Activated CD4-positive, alpha-beta T cell treated with anti-CD3 and anti-CD28 coated beads, Interleukin-2, amount 50 U/mL, for 24 hours (primary cell): ENCODE measurements at places on chromosomes 1 and 21.
A peak's percentile ranks its signal among the peaks of the same experiment; 100 is the strongest.

- DNase-seq: no peak
Observed at GRCh38 chr1:12416101-12416500, 186.3 kb downstream of the VPS13D start.

GRCh38 chr1:6131561-6131960, 48.6 kb downstream of the CHD5 start:
- DNase-seq: no peak

- no peak for DNase-seq
Observed at GRCh38 chr1:228420968-228421826, 4.5 kb upstream of the TRIM17 start.

DNA sequence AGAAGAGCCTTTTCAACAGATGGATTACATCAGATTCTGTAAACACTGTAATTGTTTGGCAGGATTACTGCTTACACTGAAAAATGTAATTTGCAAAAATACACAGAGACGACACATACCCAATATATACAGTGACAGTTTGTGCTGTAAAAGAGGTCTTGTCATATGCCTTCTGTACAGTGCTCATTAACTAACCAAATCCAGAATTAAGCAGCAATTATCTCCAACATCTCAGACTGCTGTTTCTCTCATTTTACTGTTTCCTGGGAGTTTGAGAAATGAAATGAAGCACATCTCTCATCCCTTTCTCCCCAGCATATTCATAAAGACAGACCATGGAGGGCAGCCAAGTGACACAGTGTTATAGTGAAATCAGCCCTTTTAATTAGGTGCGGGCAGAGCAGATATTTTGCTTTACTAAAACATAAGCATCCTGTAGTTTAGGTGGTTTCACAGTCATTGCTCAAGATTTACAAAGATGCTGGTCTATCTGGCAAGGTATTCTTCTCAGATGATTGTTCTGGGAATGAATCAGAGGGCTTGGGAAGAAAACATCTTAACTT, 618.4 kb upstream of the USP24 start:
- no peak for DNase-seq

- no peak for DNase-seq
Observed at GRCh38 chr1:184031409-184032107, 6.0 kb downstream of the COLGALT2 start.

DNA sequence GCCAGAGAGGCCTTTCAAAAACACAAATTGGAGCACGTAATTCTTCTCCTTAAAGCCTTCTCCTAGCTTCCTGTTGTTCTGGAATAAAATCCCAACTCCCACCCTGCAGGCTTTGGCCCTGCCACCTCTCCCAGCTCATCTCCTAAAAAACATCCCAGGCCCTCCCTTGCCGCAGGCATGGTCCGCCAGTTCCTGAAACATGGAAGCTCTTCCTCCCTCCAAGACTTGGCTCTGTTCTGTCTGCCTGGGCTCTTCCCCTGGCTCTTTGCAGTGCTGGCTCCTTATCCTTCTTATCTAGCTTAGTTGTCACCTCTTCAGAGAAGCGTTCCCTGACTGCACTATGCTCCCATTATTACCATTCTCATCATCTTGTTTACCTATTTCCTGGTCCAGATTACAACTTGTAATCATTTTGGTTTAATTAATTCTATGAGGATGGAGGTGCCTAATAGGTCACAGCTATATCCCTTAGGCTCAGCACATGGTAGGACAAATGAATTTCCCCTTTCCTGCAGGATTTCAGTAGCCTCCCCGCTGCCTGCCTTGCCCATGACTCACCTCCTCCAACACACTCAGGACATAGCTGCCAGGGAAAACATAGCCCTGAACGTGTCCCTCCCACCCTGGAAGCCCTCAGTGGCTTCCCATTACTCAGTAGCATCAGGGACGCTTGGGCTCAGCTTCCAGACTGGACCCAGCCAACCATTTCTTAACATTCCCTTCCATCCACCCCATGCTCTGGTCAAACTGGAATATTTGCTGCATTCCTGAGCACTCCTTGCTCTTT, 15.7 kb upstream of the IGSF21 start:
- no peak for DNase-seq

DNA sequence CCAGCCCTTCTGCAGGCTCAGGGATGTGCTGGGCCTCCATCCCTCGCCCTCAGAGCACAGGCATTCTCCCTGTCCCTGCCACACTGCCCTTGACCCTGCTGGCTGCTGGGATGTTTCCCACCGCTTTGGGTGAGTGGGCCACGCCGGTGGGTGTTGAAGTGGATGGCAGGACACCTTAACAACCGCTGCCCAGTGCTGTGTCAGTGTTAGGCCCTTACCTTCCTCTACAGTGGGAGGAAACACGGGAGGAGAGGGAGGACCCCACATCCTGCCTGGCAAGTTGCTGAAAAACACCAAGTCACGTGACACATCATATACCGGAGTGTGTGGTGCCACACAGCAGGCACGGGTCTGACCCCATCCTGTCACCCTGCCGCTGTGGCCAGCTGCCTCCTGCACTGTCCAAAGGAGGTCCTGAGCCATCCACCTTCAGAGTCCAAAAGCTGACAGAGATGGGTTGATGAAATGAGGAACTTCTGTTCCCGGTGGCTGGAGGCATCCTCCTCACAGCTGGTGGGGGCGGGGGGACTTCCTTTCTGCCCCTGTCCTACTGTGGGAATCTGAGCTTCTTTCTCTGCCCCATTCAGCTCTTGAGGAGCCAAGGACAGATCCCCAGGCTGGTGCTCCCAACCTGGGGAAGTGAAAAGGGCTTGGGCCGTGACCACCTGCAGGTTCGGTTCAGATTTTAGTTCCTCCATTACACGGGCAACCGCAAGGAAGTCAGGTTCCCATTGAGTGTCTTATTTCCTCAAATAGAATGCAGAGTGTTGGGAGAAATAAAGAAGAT, 3.2 kb upstream of the THEMIS2 start:
- peak; percentile 52 for DNase-seq

DNA sequence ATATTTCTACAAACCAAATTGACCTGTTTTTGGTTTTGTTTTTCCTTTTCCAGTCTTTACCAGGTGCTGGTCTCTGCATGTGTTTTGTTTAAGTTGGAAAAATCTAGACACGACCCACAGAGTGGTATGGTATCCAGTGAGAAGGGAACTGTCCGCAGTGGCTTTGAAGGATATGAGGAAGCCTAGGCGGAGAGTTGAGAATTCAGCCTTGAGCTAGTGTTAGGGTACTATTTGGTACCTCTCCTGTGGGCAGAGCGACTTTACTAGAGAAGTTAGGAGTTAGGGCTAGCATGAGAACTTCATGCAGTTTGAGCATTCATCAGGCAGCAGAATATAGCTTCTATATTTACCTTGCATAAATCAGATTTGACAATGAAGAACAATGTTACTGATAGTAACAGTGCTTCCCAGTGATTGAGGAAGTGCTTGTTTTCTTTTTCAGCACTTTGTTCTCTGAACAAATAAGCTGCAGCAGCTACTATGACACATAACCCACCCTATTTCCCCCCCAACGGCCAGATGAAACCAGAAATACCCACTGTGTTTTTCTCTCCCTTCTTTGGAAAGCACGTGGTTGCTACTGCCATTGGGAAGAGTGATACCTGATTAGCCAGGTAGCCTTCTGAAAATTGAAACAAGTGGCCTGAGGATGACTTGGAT, 19.0 kb downstream of the MRPS6 start:
- DNase-seq: no peak

- no peak for DNase-seq
Observed at GRCh38 chr1:78716186-78716585, 66.6 kb downstream of the IFI44 start.

GRCh38 chr1:177615251-177615650, 354.6 kb downstream of the SEC16B start:
- DNase-seq: no peak

DNA sequence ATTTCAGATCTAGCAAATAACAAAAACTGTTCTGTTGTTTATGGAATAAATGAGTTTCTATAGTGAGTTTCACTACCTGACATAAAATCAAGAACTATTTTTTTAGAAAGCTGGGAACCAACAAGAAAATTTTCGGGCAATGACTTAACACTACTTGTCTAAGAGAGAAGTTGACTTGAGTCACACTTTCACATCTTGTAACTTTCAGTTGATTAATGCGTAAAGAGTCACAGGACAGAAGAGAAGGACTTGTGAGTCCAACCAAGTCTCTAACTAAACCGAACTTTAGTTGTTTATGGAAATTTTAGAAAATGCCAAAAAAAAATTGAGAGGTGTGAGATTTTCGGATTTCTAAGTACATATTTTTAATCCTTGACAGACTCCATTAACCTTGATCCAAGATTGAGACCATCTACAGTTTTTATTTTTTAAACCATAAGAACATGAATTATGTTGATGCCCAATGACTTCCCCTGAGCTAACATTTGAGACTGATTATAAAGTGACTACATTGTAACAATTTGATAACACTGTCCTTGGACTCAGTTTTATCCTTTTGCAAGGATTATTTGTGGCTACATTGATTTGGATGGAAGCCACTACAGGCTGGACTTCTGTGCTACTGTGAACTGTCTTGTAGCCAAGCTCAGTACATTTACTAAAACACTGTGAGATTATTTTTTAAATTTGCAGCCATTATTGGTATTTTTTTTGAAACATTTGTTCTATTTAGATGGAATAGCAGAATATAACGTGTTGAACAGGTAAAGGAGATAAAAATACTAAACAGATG, 284.0 kb downstream of the PTPRC start:
- DNase-seq: no peak

DNA sequence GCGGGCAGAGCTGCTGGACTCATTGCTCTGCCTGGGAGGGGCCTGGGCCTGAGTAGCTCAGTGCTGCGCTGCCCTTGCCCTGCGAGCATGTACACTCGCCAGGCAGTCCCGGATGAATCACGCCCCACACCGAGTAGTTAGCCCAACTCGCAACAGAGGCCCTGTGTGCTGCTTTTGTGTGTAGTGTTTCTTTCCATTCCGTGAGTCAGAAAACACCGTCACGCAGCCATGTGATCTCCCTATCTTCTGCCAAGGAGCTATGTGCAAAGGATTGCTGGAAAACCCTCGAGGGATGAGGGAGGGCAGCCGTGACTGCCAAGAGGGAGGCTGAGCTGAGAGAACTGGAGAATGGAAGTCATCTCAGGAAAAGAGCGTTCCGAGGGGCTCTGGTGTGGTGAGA, 37.3 kb downstream of the NENF start:
- no peak for DNase-seq

- DNase-seq: no peak
Observed at GRCh38 chr1:152519851-152520250, 5.6 kb downstream of the CRCT1 start.

GRCh38 chr1:98490099-98490498, 171.4 kb upstream of the SNX7 start:
- DNase-seq: no peak

GRCh38 chr21:27047283-27047657, 80.4 kb upstream of the ADAMTS5 start:
- no peak for DNase-seq

DNA sequence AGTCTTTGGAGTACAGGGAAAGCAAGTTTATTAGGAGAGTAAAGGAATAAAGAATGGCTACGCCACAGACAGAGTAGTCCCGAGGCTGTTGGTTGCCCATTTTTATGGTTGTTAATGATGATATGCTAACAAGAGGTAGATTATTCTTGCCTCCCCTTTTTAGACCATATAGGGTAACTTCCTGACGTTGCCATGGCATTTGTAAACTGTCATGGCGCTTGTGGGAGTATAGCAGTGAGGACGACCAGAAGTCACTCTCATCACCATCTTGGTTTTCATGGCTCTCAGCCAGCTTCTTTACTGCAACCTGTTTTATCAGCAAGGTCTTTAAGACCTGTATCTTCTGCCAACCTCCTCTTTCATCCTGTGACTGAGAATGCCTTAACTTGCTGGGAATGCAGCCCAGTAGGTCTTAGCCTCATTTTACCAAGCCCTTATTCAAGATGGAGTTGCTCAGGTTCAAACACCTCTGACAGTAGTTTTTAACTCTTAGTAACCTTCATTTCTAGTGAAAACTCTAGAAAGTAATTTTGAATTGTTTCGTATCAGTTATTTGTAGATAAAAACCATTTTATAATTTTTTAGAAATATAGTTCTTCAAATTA, 26.2 kb downstream of the TCP10L start:
- no peak for DNase-seq

- no peak for DNase-seq
Observed at GRCh38 chr1:65896721-65897120, 104.0 kb downstream of the PDE4B start.

DNA sequence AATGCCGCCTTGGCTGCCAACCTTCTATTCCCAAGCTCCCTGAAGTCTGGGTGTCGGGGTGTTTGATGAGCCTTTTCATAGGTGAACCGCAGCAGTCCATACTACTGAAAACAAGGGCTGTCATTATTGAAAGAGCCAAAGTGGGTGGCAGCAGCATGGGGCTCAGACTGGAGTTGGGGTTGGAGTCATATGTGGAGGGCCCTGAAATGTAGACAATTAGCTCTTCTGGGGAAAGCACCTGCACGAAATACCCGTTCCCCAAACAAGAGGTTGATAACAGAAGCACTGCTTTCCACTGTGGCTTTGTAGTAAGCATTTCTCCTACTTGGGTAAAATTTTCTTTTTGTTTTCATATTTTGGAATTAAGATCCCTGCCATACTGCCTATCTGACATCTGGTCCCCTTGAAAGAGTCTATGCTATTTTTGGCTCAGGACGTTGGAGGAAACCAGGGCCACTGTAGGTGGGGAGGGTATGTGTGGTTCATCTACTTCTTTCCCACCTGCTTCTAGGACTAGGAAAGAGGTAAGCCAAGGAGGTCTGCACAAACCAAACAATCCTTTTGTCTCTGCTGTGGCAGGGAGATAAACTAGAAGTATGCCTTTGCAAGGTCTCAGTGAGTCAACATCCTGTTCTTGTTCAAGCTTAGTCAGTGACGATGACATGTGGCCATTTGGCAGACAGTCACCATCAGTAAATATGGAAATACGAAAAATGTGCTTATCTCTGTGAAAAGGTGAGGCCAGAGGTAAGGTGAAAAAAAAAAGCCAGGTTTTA, 197.0 kb upstream of the UBE2U start:
- no peak for DNase-seq

- no peak for DNase-seq
Observed at GRCh38 chr1:159898527-159898926, 1.4 kb downstream of the CFAP45 start.

GRCh38 chr1:150925080-150925479, 1.1 kb upstream of the SETDB1 start:
- no peak for DNase-seq

DNA sequence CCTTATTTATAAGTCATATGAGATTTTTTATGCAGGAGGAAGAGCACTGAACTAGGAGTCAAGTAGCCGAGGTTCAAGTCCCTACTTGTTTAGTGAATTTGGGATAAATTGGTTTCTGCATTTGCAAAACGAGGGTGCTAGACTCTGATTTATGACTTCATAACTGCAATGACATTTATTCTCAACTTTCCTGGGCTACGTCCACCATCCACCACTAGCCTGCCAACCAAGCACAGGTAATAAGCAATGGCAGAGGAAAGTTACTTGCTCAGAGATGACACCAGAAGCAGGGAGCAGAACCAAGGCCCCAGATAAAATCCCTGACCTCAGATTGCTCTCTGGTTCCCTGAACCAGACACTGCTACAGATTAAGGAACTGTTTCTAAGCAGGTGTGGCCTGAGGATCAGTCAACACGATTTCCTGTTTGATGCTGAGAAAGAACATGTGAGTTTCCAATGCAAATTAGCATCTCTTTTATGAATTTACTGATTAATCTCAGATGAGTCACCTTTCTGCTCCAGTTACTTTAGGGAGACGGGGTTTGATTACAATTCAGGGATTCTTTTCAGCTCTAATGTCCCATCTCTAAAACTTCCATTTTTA, 52.7 kb downstream of the PLPP3 start:
- DNase-seq: no peak
